Right ventricle myocardium superior (tissue), 1 donor: ENCODE measurements at places on chromosomes 1 and 21. TPM values are rescaled to one million over a fixed set of nuclear protein-coding genes. Genes with fewer than 3 reads are reported as not detected.

- DNase-seq = no peak
Observed at GRCh38 chr1:185674201-185674600, 60.0 kb upstream of the HMCN1 start.

DNA sequence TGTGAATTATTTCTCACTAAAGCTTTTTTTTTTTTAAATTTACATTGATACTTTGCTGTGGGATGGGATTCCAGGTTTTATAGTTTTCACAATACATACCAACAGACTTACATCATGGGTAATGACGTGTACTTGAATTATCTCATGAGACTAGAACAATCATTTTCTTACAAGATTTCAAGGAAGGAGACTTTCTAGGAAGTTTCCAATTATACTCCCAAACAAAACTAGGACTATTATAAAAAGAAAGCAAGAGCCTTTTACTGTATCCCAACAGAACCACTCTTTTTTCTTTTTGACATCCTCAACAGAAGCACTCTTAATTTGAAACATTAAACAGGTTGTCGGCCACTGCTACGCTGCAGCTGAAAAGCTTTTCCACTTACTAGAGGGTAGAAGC is 48.7 kb downstream of the TESK2 start:
- no peak for DNase-seq

- DNase-seq = no peak
Observed at GRCh38 chr1:203553496-203553895, 59.5 kb downstream of the OPTC start.

DNA sequence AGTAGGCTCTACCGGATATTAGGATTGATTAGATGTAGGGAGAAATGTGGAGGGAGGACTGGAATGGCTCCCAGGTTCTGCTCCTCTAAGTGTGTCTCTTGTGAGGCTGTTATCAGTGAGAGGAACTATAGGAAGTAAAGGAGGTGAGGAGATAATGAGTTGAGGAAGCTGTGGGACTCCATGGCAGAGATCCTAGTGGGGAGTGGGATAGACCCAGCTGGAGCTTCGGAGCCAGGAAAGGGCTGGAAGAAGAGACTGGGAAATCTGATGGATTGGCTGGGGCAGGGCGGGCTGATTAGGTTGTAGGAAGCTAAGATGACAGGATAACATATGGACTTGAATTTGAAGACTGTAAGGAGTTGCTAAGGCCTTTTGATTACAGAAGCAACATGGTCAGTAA is 14.8 kb upstream of the BCL9 start:
- DNase-seq = no peak

DNA sequence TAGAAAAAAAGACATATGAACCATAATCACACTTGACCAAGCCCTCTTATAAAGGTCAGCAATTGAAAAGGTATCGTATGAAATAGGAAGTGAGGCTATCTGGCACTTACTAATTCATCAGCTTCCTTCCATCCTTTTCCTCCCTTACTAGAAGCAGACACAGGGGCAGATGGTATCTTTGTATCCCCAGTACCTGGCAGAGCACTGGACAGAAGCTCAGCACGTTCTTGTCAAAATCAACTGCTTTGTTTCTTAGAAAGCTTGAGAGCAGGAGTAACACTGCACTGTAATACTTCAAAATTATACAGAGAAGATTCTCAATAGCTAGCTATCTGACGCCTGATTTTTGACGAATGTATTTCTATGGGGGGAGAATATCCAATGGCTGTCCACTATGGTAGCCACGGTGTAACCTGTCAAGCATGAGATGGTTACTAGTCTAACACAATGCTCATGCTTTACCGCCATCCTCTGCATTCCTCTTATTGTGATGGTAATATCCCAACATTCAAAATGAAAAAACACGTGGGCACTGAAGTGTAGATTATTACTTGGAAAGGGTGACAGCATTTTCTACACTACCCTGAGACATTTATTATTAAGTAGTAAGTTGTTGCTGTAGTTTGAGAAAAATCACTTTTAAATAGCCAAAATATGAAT is 175.6 kb downstream of the SIPA1L2 start:
- no peak for DNase-seq

GRCh38 chr1:44409757-44410156 is 4.7 kb downstream of the RNF220 start:
- no peak for DNase-seq

GRCh38 chr1:164559342-164560051 is 513 bp downstream of the PBX1 start:
- peak; percentile 61 for DNase-seq

DNA sequence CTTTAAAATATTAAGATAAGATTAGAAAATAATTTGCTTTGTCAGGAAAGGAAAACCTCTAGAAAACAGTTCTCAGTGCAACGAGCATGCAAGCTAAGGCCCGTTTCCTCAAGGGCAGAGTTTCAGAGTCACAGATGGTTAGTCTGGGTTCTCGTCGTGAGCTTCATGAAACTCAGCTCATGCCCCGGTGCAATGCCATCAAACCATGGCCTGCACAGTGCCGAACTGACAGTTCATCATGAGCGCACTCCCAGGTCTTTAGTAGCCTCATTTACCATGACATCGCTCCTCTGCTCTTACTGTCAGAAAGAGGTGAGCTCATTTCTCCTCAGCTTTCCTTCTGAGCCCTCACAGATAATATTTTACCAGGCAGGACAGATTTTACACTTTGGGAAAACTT is 319.2 kb downstream of the NTNG1 start:
- DNase-seq = no peak

GRCh38 chr1:60222360-60223115 is 149.0 kb upstream of the C1orf87 start:
- no peak for DNase-seq

DNA sequence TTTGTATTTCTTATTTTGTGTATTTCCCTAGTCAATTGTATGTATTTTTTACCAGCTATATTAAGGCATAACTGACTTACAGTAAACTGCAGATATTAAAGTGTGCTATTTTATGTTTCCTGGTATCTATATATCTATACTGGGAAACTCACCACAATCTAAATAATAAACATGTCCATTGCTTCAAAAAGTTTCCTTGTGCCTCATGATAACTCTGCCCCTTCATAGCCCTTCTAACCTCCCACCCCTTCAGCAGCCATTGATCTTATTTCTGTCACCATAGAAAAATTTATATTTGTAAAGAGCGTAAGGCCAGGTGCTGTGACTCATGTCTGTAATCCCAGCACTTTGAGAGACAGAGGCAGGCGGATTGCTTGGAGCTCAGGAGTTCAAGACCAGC is 9.3 kb upstream of the RRP15 start:
- DNase-seq = no peak

- no peak for DNase-seq
Observed at GRCh38 chr1:35845766-35846165, 37.2 kb upstream of the AGO1 start.

- DNase-seq = no peak
Observed at GRCh38 chr1:221667504-221667903, 74.4 kb downstream of the DUSP10 start.

DNA sequence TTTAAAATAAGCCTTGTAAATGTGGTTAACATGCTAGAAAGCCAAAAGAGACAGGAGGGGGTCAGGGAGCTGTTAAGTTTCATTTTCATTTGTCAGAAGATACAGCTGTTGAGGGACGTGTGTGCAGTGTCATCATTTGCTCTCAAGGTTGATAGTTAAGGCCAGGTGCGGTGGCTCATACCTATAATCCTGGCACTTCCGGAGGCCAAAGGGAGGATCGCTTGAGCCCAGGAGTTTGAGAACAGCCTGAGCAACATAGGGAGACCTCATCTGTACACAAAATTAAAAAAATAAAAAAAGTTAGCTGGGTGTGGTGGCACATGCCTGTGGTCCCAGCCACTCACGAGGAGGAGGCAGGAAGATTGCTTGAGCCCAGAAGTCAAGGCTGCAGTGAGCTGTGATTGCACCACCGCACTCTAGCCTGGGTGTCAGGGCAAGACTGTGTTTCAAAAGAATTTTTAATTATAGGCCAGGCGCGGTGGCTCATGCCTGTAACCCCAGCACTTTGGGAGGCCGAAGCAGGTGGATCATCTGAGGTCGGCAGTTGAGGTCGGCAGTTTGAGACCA is 22.7 kb downstream of the ZBTB8OS start:
- DNase-seq = no peak

- DNase-seq = no peak
Observed at GRCh38 chr1:18557621-18558465, 72.8 kb upstream of the PAX7 start.

GRCh38 chr1:3879099-3879498 is 21.0 kb downstream of the C1orf174 start:
- DNase-seq = no peak

The MTMR11 gene
- 2.0 TPM for total RNA-seq

The PDC gene
- not detected for total RNA-seq

The PLCH2 gene
- total RNA-seq = 0.13 TPM

The RABGGTB gene
- total RNA-seq = 59.3 TPM

The FCRL2 gene
- total RNA-seq = not detected

The C1QTNF12 gene
- total RNA-seq = 0.51 TPM

The RNF207 gene
- 70.1 TPM for total RNA-seq

The HES4 gene
- total RNA-seq = 27.4 TPM

The RBP7 gene
- total RNA-seq = 30.2 TPM

The ELAPOR1 gene
- total RNA-seq = 0.19 TPM
